Stimulated activated CD4-positive, alpha-beta T cell treated with anti-CD3 and anti-CD28 coated beads, Interleukin-1b, Interleukin-23, amount 100 ng/mL, for 1 hour (primary cell): ENCODE measurements at places on chromosomes 6 and 20.
A peak's percentile ranks its signal among the peaks of the same experiment; 100 is the strongest.

- DNase-seq: peak; percentile 74
Observed at GRCh38 chr6:37516076-37516919, 16.6 kb upstream of the CCDC167 start.

DNA sequence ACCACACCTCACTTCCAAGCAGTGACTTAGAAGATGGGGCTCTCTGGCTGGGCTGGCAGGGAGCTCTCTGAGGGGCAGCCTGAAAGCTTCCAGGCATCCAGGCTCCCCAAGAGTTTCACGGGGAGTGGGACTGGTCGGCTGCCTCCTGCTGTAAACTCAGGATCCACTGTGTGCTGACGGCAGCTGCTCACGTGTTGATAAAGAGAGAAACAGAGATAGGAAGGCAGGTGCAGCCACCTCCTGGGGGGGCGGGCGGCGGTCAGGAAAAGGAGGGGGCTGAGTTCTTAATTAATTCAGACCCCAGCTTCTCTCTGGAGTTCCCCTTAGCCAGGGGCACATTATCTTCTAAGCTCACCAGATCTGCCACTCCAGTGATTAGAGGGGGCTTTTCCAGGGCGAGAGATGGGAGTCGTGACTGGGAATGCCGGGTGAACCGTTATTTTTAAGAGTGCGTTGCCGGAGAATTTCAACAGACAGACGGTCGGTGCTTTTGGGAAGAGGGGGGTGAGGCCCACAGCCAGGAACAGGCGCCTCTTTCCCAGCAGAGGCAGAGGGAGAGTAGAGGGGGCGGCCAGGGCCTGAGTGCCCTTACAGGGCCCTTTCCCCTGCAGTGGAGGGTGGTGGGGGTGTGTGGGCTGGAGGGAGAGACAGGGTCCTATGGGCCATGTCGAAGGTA, 70.9 kb downstream of the CD40 start:
- DNase-seq: no peak

- DNase-seq: no peak
Observed at GRCh38 chr20:63785691-63786131, 45.4 kb downstream of the ZBTB46 start.

- no peak for DNase-seq
Observed at GRCh38 chr6:52666071-52666470, 4.8 kb upstream of the TMEM14A start.

- no peak for DNase-seq
Observed at GRCh38 chr20:23671479-23671878, 17.4 kb downstream of the CST4 start.

DNA sequence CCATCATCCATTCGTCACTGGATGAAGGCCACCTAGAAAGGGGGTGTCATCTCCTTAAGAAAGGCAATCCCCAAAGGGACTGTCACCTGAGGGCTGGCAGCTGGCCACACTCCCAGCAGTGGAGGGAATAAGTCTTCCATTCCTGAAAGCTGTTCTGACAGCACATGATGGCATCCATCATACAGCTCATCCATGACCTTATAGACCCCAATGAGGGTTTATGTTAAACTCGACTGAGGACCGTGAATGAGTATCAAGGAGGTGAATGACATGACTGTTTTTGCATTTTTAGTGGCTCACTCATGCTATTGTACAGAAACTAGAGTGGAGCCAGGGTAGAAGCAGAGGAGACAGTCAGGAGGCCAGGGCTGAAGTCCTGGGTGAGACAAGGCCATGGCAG, 203.1 kb upstream of the CNR1 start:
- DNase-seq: no peak

GRCh38 chr6:30748851-30749540, 4.6 kb upstream of the IER3 start:
- no peak for DNase-seq

DNA sequence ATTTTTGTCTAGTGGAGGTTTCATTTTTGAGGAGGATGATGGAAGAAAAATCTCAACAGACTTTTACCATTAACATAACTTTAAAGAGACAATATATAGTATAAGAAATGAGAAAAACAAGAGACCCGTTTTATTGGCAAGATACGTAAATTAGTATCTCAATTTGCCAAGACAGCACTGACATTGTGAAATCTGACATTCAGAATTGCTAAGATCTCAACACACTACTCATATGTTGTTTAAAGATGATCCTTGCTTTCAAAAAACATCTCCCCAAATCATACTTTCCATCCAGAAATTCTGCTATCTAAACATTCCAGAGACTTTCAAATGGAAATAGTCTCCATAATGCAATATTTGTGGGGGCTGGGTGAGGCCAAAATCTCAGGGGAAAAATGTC, 220.9 kb upstream of the CEP162 start:
- no peak for DNase-seq

DNA sequence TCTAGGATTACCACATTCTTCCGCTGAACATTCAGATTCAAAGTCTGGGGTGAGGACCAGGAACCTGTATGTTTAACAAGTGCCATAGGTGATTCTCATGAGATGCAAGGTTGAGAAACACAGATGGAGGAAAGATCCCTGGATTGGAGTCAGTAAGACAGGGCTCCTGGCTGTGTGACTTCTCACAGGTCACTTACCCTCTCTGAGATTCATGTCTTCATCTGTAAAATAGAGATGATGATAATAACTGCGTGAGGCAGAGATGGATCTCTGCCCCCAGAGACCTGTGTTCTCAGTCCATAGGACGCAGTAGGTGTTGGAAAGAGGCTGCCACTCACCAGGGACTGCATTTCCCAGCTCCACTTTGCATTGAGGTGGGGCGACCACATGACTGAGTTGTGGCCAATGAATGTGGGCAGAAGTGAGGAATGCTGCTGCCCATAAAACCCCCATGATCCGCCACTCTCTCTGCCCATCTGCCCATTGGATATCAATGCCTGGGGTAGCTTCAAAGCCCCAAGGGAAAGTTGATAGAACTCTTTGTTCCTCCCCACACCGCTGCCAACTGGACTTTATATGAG, 13.6 kb upstream of the GDAP1L1 start:
- no peak for DNase-seq

DNA sequence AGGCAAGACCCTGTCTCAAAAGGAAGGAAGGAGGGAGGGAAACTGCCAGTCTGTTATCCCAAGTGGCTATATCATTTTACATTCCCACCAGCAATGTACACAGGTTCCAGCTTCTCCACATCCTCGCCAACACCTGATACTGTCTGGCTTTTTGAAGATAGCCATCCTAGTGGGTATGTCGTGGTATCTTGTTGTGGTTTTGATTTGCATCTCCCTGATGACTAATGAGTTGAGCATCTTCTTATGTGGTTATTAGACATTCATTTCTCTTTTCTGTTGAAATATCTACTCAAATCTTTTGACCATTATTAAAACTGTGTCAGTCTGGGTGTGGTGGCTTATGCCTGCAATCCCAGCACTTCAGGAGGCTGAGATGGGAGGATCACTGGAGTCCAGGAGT, 47.9 kb upstream of the ARID1B start:
- no peak for DNase-seq

DNA sequence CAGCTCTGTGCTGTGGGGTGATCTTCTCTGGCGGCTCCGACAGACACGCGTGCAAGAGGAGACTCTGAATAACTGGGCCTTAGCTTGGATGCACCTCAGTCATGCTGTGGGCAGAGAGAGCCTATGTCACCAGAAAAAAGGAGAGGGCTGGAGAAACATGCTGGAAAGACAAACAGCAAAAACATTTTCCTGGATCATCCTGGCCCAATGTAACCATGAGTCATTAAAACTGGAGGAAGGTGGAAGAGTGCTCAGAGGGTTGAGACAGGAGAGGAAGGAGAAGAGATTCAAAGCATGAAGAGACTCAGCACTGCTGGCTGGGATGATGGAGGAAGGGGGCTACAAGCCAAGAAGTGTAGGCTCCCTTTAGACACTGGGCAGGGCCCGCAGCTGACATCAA, 292.0 kb downstream of the CDH26 start:
- no peak for DNase-seq

DNA sequence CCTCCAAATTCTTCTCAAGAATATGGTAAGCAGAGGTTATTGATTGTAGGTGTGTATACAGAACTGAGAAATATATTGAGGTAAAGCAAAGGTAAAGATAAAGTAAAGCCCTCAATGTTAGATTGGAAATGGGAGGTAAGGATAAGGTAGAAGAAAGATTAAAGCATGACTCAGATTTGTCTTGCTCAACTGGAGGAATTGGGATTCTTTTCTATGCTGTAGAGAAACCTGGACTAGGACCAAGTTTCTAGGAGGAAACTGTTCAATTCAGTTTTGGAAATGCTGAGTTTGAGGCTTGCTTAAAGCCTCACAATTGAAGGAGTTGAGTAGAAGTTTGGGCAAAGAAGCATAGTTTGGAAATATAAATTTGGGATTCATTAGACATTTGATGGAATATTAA, 634.0 kb upstream of the PTCHD4 start:
- no peak for DNase-seq

DNA sequence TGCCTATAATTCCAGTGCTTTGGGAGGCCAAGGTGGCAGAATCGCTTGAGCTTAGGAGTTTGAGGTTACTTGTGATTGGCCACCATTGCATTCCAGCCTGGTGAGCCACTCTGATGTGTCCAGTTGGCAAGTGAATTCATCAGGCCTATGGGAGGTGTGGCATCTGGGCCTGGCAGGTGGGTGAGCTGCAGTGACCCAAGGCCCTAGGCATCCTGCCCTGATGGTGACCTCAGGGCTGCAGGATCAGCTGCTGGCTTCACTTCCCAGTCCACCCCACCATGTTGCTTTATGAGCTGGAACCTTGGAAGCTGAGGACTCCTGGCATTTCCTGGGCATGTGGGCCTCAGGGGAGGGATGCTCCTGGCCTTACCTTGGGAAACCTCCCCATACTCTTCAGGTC, 20.5 kb downstream of the RSPH9 start:
- DNase-seq: no peak
